ENCODE measurements at places on chromosomes 7 and 10.

DNA sequence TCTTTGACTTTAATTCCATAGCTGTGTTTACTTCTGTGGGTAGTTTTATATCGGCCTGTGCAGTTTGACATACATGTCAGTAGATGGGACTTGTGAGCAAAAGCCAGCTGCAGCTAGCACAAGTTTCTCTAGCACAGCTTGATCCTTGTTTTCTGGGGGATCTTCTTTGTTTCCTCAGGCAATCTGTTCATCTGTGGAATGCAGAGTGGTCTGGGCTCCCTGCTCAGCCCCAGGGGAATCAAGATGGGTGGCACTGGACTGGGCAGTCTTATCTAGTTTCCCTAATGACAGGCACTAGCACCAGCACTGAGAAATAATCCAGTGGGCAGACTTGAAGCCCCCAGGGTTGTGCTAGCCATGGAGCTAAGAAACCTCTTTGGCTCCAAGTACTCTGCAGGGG lies 40.8 kb downstream of the CYP2C19 start:
- DNase-seq, result no peak

GRCh38 chr7:7988706-7989105 lies 20.1 kb downstream of the GLCCI1 start:
- DNase-seq, result no peak

DNA sequence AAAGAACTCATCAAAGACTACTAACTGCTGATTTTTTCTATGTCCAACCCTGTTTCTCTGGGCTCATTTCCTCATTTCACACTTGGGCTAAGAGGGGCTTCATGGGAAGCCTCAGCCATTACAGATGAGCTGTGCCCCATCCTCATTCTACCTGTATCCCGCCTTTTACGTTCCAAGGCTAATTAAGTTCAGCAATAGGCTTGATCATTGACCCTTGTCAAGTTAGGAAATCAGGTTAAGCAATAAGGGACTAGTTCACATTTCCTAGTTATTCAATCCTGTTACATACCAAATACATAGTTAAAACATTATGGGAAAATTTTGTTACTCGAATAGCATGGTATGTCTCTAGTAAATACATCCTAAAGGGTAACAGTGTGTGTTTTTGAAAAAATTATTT lies 29.3 kb upstream of the AGBL3 start:
- DNase-seq, result no peak

DNA sequence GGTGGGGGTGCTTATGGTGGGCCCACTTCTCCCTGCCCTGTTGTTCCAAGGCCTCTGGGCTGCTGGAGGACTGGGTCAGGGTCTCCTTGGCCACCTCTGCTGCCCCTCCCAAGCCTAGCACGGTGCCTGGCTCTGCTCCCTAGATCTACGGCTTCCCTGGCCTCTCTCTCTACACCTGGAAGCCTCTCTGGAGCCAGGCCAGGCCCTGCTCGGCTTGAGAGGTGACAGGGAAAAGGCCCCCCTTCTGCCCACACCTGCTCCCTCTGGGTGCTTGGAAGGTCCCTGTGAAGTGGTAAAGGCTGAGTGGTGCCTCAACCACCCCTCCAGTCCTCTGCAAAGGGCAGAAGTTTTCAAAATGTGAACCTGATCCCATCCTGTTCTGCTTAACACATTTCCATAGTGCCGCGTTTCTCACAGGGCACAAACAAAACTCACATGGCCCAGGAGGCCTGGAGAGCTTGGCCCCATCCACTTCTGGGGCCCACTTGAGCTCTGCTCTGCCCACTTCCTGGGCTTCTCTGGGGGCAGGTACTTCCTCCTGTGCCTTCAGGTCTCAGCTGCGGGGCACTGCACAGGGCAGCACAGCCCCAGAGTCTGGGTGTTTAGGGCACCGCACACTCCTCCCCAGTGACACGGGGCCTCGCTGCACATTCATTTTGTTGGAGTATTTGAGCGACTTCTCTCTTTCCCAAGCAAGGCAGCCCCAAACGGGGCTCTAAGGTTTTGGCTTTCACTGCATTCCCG lies 169.9 kb downstream of the PIP4K2A start:
- no peak for DNase-seq

DNA sequence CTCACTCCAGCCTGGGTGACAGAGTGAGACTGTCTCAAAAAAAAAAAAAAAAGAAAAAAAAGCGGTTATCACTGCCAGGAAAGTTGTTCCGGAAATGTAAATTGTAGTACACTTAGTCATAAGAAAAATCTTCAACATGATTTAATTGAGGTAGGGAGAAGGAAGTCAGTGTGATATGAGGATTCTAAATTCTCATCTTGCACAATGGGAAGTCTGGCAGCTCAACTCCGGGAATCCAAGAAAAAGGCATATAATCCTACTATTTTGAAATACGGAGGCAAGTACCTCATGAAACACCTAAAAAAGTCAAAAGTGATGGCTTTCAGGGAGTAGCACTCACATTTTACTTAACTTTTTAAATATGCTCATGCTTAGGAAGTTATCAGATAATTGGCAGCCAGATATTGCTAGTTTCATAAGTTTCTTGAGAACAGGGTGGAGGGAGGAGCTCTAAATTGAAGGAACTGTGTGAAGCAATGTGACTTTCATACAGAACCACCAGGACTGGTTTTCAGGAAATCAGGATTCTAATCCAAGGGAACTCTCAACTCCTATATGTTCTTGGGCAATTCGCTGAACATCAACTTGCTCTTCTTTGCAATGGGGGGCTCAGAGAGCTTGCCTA lies 2.7 kb upstream of the C7orf25 start:
- peak; percentile 67 for DNase-seq

DNA sequence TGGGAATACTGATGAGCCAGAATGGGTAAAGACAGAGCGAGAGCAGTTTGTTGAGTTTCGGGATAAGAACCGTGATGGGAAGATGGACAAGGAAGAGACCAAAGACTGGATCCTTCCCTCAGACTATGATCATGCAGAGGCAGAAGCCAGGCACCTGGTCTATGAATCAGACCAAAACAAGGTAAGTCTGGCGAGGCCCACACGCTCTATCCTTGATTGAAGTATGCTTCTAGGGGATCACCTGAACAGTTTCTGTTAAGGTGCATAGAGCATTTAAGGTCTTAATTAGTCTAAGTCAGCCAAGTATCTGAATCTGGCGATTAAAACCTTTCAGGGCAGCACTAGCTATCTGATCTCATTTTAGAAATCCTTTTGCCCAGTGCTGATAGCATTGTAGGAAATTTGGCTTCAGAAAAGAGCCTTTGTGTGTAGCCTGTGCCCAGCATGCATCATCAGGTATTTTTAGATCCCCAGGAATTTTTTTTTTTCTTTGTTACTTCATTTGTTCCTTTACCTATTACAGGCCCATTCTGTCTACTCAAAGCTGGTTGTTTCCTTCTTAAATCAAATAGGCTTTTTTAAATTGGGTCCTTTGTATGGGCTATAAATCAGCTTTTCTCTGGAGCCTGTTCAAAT lies 8.0 kb downstream of the OPN1SW start:
- DNase-seq, result no peak

DNA sequence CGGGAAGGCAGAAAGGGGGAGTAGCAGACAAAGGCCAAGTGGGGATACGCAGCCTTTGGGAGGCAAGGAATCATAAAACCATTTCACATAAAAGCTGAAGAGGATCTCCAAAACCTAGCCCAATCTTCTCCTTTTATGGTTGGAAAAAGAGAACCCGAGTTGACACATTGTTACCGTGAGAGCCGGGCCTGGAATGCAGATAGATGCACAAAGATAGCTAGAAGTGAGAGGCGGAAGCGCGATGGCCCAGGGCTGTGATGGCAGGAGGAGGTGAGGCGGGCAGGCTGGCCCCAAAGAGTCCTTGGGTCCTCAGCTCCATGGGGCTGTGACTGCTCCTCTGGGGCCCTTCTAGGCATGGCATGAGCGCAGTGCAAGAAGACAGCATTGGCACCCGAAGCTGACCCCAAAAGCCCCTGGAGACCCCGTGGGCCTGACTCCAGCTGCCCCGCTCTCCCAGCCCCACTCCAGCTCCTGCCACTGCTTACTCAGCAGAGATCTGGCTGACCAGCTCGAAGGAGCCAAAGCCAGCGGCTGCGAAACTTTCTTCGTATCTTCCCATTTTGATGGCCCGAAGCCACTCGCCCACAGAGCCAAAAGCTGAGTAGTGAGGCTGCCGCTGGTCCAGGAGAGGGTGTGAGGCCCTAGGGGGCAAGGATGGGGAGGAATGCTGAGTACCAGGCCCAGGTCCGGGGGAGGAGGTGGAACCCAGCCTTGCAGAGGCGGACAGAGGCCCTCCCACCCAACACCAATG lies 22.5 kb downstream of the EPHB4 start:
- DNase-seq, result no peak

DNA sequence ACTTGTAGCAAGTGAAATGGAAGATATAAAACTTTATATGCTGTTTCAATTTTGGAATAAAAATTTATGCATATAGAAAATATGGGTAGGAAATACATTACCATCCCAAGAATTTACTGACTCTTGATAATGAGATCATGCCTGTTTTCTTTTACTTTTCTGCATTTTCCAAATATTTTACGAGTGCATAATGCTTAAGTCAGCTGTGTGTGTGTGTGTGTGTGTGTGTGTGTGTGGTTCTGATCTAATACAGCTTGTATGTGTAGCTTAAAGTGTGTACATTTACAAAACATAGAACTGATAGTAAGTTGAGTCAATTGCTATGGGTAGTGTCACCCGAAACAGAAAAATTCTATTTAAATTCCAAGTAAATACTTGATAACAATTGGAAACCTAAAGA lies 315.9 kb upstream of the LRRN3 start:
- DNase-seq, result no peak

- no peak for DNase-seq
Measured at GRCh38 chr7:140685407-140686087, 11.0 kb upstream of the NDUFB2 start.

DNA sequence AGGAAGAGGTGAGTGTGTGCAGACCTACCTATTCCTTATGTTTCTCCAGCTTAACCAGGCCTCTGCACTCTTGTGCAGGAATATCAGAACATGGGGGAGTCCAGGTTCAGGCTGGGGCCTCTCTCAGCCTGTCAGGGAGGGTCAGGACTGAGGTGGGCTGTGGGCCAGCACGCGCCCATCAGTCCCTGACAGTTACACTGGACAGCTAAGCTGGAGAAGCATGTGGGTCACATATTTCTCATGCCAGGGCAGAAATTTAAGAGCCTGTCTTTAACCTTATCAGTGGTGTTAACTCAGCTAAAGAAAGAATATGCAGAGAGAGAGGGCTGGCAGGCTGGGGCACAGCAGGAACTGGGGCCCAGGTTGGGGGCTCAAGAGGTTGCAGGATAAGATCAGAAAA lies 8.7 kb upstream of the POLD2 start:
- DNase-seq, result no peak

DNA sequence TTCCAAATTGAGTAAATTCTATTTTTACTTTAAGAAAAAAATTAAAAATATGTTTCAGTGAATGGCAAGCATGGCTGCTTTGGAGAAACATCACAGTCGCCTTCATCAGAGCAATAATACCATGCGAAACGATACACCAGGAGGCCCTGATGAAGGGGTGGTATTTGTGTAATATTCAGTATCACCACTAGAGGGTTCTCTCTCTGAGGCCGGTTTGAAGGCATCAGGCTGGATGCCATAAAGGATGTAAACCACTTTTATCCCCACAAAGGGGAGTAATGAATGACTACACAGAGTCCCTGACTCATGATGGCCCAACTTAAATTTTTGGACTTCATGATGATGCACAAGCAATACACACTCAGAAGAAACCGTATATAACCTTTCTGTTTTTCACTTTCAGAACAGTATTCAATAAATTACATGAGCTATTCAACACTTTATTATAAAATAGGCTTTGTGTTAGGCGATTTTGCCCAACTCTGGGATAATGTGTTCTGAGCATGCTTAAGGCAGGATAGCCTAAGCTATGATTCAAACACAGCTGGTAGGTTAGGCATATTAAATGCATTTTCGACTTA lies 95.5 kb downstream of the PPP1R17 start:
- DNase-seq, result peak; percentile 83

GRCh38 chr7:30159163-30159562 lies 24.4 kb downstream of the MTURN start:
- DNase-seq, result no peak

All from suppressor macrophage treated with lipopolysaccharide for 4 hours (primary cell).